ENCODE measurements at places on chromosomes 11 and 22. TPM values are rescaled to one million over a fixed set of nuclear protein-coding genes. Genes with fewer than 3 reads are reported as not detected.
A peak's percentile ranks its signal among the peaks of the same experiment; 100 is the strongest.

DNA sequence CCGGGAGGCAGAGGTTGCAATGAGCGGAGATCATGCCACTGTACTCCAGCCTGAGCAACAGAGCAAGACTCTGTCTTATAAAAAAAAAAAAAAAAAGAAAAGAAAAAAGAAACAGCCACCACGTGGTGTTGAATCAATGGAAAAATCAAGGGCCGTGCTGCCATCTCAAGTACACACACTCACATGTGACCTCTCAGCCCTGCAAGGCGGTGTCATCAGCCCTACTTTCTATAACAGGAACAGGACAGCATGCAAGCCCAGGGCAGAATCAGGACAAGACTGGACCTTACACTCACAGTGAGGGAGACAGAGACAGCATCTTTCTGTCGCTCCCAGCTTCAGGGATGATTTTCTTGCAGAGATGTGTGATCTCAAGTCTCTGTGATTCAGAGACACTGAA lies 179.6 kb downstream of the MPPED1 start:
- no peak overlapping the region for H3K27ac ChIP-seq
- H3K27me3 ChIP-seq: peaks cover 27% of the 10 kb centered on the region
- no peak overlapping the region for H3K4me3 ChIP-seq
- H3K36me3 ChIP-seq: no peaks in the 10 kb centered on the region
- DNase-seq: no peak

GRCh38 chr11:77672264-77672663 lies 34.7 kb upstream of the CLNS1A start:
- H3K4me3 ChIP-seq: no peak overlapping the region
- DNase-seq: no peak
- no peaks in the 10 kb centered on the region for H3K27me3 ChIP-seq
- peaks cover 56% of the 10 kb centered on the region for H3K36me3 ChIP-seq

DNA sequence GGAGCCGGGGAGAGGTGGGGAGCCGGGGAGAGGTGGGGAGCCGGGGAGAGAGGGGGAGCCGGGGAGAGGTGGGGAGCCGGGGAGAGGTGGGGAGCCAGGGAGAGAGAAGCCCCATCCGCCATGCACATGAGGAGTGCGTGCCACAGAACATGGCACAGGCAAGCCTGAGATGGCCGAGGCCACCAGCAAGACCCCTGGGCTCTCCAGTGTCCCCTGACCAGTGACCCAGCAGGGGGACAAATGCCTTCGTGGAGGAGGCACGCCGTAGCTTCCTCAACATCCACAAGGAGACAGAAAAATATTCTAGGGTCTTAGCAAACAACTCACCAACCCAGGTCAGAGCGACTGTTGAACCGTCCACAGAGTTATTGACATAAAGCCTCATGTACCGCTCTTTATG lies 618.8 kb downstream of the TBC1D22A start:
- DNase-seq: no peak
- H3K4me1 ChIP-seq: no peaks in the 10 kb centered on the region
- no peaks in the 10 kb centered on the region for H3K27me3 ChIP-seq
- H3K4me3 ChIP-seq: no peak overlapping the region

DNA sequence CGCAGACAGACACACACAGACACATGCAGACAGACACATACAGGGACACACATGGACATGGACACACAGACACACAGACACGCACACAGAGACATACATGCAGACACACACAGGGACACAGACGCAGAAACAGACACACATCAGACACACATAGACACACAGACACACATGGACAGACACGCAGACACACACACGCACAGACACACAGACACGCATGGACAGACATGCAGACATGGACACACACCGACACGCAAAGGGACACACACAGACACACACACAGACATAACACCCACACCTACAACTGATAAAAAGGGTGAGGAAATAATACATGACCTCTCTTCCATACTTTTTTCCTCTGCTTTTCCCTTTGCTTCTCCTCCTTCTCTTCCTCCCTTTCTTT lies 146.2 kb downstream of the HIPK3 start:
- no peak overlapping the region for H3K27ac ChIP-seq
- DNase-seq: no peak
- no peaks in the 10 kb centered on the region for H3K4me1 ChIP-seq
- peaks cover 13% of the 10 kb centered on the region for H3K27me3 ChIP-seq
- no peak overlapping the region for H3K4me3 ChIP-seq
- H3K36me3 ChIP-seq: no peaks in the 10 kb centered on the region

DNA sequence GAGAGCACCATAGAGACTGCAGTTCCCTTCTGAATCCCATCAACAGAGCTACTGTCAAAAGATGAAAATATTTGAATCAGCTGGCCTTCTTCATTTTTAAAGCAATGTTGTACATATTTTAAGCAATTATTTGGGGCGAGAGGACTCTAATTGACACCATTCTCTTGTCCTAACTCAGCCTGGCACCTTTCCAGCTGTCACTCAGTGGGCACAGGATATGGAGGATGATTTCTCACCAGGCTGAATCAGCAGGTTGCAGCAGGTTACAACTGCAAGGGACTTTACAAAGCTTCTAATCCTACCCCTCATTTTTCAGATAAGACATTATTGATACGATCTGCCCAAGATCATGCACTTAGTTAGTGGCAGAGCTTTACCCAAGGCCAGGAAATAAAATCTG lies 11.9 kb upstream of the WT1 start:
- no peak overlapping the region for H3K4me3 ChIP-seq
- H3K27me3 ChIP-seq: peaks cover 24% of the 10 kb centered on the region
- DNase-seq: no peak
- H3K36me3 ChIP-seq: no peaks in the 10 kb centered on the region
- H3K4me1 ChIP-seq: no peaks in the 10 kb centered on the region

- H3K27me3 ChIP-seq: no peaks in the 10 kb centered on the region
- DNase-seq: no peak
- H3K4me1 ChIP-seq: no peaks in the 10 kb centered on the region
- H3K4me3 ChIP-seq: no peak overlapping the region
- no peak overlapping the region for H3K27ac ChIP-seq
- no peaks in the 10 kb centered on the region for H3K36me3 ChIP-seq
These were observed 96.7 kb downstream of the CADM1 start for GRCh38 chr11:115407496-115407895.

- peaks cover 9% of the 10 kb centered on the region for H3K4me1 ChIP-seq
- DNase-seq: peak; percentile 2
- H3K27me3 ChIP-seq: peaks cover 9% of the 10 kb centered on the region
- no peak overlapping the region for H3K4me3 ChIP-seq
- H3K36me3 ChIP-seq: no peaks in the 10 kb centered on the region
- no peak overlapping the region for H3K27ac ChIP-seq
These were observed 10.9 kb upstream of the MRPL23 start for GRCh38 chr11:1936072-1936780.

DNA sequence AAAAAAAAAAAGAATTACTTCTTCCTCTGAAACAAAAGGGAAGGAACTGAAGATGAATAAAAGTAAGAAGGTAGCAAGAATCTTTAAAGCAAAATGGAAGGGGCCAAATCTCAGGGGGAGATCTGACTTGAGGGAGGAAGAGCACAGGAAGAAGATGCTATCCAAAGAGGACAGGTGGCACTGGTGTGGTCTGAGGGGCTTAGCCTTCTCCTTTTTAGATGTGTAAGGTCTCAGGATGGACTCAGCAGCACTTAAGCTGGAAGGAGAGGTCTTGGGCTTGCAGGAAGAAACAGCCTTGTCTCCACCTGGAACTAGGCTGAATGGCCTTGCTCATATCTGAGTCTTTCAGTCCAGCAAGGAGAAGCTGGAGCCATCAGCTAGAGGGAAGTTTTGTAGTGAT lies 5.0 kb upstream of the RNF169 start:
- no peak for DNase-seq
- H3K27me3 ChIP-seq: peaks cover 6% of the 10 kb centered on the region
- H3K4me3 ChIP-seq: no peak overlapping the region
- H3K36me3 ChIP-seq: no peaks in the 10 kb centered on the region
- H3K27ac ChIP-seq: no peak overlapping the region

- no peak for DNase-seq
- no peaks in the 10 kb centered on the region for H3K27me3 ChIP-seq
- no peak overlapping the region for H3K27ac ChIP-seq
- no peak overlapping the region for H3K4me3 ChIP-seq
- no peaks in the 10 kb centered on the region for H3K4me1 ChIP-seq
These were observed 113.8 kb upstream of the CD82 start for GRCh38 chr11:44451706-44452105.

DNA sequence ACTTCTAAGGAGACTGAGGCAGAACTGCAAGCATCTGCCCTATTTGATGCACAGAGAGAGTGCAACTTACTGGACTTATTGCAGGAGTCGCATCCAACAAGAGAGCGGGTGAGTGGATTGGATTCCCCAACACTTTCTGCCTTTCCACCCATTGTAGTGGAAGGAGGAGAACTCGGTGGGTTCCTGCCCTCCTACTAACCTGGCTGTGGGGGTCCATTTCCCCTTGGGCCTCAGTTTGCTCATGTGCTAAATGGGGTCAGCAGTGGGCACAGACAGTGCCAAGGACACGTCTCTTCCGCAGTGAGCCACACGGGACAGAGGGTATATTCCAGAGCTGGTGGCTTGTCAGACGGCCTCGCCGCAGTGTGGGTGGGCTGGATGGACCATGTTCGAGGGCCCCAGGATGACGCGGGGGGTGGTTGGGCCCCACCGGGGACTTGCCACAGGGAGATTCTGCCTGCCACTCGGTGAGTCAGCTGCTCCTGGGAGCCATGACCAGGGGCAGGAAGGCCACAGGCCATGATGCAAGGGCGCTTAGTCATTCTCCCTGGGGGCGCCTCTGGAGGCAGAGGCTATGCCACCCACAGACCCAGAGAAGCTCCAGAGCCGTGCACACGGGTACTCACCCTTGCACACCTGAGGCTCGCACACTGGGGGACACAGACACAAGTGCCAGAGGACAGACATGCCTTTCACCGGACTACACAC lies 8.2 kb downstream of the ALX4 start:
- no peak overlapping the region for H3K4me3 ChIP-seq
- DNase-seq: peak; percentile 37
- H3K27ac ChIP-seq: no peak overlapping the region
- H3K36me3 ChIP-seq: no peaks in the 10 kb centered on the region
- peaks cover 23% of the 10 kb centered on the region for H3K4me1 ChIP-seq

POU2AF3 gene
- total RNA-seq: not detected

PKP3 gene
- total RNA-seq: 0.18 TPM

SYT12 gene
- total RNA-seq: not detected

CALCB gene
- total RNA-seq: 3.5 TPM

CDC42BPG gene
- 0.28 TPM for total RNA-seq

LYVE1 gene
- not detected for total RNA-seq

DRD4 gene
- total RNA-seq: 0.47 TPM

ASCL2 gene
- 2.0 TPM for total RNA-seq
